Renal cortical epithelial cell (primary cell): ENCODE measurements at places on chromosomes 6 and 20.

DNA sequence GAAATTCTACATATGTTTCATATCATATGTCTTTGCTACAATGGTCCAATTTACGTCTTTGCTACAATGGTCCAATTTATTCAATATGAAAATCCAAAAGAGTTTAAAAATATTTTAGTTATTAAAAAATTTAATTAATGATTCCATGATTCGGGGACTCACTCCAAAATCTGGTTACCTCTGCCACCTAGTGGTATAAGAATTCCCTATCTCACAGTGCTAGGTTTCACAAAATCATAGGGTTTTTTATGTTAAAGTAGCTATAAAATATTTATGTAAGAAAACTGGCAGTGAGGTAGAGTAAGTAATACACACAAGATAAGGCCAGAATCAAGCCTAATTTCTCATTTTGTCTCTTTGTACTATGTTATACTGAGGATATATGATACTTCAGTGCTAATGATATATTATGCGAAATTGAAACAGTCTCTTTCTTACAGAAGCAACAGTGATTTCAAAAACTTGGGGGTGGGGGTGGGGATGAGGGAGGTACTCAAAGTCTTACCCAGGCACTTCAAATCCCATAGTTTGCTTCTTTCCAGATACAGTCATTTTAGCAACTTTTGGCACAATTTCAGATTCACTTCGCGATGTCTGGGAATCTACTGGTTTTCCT is 52.3 kb downstream of the HBS1L start:
- peak; percentile 28 for DNase-seq

- DNase-seq: no peak
These were observed 791.0 kb upstream of the HS3ST5 start for GRCh38 chr6:115133790-115134189.

- no peak for DNase-seq
These were observed 56.9 kb downstream of the IRF4 start for GRCh38 chr6:448296-449056.

- DNase-seq: no peak
These were observed 117.0 kb downstream of the SLC16A10 start for GRCh38 chr6:111204305-111204704.

GRCh38 chr6:119160911-119161310 is 82.4 kb upstream of the FAM184A start:
- DNase-seq: no peak

DNA sequence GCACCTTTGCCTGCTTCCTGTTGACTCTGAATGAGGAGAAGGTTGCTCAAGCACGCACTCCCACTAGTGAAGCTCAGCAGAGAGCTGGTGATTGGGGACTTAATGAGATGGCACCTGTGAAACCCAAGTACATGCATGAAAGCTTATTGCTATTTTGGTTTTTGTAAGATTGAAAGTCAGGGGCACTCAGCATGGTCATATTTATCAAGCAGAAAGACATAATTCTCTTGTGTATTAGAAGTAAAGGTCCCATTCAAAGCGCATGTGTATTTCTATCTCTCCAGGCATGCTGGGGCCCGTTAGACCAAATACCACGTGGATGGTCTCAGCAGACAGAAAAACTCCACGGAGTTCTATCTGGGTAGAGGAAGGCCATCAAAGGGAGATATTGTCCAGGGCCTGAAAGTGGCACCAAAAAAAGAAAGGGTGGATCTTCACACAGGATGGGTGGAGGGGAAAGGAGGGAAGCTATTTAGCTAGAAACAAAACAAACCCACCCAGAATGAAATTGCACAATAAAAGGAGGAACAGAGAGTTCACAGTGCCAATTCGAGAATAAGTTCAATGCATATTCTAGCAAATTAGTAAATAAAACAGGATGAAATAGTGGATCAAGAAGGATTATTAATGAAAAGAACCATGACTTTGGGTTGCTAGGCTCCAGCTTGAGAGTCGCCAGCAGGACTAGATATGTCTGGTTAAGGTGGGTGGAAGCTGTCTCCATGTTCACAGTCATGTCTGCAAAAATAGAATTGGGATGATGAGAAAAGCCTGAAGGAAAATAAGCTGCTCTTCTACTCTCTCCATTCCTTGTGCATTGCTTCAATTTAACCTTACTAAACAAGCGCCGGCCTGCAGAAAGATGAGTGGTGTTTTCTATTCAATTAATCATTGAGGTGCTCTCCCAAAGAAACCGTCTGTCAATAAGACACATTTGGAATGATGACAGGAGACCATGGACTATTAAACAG is 224.9 kb upstream of the DTNBP1 start:
- no peak for DNase-seq

DNA sequence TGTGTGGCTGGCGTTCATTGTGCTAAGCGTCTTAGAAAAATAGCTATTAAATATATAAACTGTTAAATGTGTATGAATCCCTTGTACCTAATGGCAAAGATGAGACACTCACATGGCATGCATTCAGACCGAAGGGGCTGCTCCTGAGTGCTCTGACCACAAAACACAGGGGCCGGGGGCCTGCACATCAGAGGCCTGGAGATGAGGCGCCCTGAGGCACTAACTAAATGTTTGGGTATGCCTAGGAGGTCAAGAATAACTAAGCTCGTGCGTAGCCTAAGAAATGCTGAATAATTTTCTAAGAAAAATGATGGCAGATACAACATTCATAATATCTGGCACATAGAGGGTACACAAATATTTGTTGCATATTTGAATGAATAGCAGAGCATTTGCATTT is 92.5 kb downstream of the PSMB1 start:
- DNase-seq: no peak

DNA sequence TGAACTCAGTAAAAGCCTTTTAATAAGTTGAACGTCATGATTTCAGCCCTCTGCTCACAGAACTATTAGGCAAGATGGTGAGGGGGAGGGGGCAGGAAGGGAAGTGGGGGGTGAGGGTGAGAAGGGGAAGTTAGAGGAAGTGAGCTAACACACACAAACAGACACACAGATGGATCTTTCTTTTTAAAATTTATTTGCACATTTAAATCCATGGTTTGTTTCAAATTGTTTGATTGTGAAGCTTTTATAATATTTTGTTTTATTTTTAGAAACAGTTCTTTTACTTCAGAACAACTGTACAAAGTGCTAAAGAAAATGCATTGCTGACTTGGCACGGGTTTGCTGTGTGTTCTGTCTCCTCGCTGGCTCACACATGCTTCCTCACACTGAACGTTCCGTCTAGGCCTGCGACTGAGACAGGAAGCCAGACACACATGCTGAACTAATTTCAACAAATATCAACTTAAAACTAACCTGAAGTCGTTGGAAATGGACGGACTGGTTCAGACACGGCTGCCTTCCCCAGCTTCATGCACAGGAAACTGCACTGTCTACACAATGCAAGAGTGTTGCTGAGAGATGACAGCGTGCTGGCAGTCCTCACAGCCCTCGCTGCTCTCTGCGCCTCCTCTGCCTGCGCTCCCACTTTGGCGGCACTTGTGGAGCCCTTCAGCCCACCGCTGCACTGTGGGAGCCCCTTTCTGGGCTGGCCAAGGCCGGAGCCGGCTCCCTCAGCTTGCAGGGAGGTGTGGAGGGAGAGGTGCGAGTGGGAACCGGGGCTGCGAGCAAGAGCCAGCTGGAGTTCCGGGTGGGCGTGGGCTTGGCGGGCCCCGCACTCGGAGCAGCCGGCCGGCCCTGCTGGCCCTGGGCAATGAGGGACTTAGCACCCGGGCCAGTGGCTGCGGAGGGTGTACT is 8.1 kb upstream of the ZBP1 start:
- DNase-seq: peak; percentile 7

DNA sequence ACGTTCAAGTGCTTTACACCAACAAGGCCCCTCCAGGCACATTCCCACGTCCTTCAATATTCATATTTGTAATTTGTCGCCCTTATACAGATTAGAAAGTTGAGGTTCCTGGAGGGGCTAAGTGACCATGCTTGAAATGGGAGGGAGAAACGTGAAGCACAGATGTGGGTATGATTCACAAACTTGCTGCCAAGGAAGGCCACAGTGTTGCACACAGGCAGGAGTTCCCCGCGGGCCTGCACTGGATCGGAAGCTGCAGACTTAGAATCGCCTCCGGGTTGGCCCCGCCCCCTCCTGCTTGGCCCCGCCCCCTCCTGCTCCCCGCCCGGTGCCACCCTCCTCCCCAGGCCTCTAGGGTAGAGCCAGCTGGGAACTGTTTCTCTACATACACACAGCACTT is 58.2 kb upstream of the QKI start:
- DNase-seq: peak; percentile 68

DNA sequence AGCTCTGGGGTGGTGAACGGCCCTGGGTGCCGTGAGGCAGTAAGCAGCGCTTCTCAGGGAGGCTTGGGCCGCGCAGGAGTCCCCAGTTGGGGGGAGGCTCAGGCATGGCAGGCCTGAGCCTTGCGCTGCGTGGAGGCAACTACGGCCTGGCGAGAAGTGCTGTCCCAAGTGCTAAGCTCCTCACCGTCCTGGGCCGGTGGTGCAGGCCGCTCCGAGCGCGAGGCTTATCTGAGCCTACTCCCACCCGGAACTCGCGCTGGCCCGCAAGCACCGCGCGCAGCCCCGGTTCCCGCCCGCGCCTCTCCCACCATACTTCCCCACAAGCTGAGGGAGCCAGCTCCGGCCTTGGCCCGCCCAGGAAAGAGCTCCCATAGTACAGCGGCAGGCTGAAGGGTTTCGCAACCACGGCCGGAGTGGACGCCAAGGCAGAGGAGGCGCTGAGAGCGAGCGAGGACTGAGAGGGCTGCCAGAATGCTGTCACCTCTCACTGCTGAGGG is 1.8 kb upstream of the WRNIP1 start:
- DNase-seq: no peak

- DNase-seq: no peak
These were observed 17.7 kb upstream of the AHCY start for GRCh38 chr20:34320861-34321260.

DNA sequence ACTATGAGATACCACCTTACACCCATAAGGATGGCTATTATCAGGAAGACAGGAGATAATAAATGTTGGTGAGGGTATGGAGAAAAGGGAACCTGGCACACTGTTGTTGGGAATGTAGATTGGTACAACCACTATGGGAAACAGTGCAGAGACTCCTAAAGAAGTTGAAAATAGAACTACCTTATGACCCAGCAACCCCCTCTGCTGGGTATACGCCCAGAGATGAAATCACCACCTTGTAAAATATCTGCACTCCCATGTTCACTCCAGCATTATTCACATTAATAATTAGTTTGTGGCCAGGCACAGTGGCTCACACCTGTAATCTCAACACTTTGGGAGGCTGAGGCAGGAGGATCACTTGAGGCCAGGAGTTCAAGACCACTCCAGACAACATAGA is 26.8 kb downstream of the ZBTB9 start:
- DNase-seq: no peak

- DNase-seq: no peak
These were observed 20.1 kb downstream of the ZC2HC1B start for GRCh38 chr6:143884216-143884900.

DNA sequence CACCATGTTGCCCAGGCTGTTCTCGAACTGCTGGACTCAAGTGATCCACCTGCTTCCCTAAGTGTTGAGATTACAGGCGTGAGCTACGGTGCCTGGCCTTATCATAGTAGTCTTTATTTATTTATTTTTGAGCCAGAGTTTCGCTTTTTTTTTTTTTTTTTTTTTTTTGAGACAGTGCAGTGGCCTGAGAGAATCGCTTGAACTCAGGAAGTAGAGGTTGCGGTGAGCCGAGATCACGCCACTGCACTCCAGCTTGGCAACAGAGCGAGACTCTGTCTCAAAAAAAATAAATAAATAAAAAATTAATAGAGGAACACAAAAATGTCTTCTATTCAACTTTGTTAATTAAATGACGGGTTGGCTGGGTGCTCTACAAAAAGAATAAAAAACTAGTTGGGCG is 12.9 kb downstream of the MAPRE1 start:
- no peak for DNase-seq

- peak; percentile 30 for DNase-seq
These were observed 93.6 kb downstream of the SNAP91 start for GRCh38 chr6:83615025-83615999.

GRCh38 chr6:101195588-101195987 is 197.9 kb upstream of the GRIK2 start:
- no peak for DNase-seq

- DNase-seq: no peak
These were observed 38.8 kb downstream of the RCAN2 start for GRCh38 chr6:46452312-46452917.

GRCh38 chr6:111503660-111504059 is 20.6 kb upstream of the REV3L start:
- DNase-seq: no peak

DNA sequence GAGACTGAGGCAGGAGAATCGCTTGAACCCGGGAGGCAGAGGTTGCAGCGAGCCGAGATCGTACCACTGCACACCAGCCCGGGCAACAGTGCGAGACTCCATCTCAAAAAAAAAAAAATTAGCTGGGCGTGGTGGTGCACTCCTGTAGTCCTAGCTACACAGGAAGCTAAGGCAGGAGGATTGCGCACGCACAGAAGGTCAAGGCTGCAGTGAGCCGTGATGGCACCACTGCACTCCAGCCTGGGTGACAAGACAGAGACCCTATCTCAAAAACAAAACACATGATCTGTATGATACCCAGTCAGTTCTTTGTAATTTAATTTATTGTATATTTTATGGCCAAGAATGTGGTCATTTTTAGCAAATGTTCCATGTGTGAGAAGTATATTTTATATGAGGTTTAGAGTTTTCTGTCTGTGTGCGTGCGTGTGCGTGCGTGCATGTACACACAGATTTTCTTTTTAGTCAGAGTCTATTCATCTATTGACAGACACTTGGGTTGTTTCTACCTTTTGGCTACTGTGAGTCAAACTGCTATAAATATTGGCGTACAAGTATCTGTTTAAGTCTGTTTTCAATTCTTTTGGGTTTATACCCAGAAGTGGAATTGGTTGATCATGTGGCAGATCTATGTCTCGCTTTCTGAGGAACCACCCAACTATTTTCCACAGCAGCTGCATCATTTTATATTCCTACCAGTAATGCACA is 22.2 kb upstream of the MYL9 start:
- no peak for DNase-seq

DNA sequence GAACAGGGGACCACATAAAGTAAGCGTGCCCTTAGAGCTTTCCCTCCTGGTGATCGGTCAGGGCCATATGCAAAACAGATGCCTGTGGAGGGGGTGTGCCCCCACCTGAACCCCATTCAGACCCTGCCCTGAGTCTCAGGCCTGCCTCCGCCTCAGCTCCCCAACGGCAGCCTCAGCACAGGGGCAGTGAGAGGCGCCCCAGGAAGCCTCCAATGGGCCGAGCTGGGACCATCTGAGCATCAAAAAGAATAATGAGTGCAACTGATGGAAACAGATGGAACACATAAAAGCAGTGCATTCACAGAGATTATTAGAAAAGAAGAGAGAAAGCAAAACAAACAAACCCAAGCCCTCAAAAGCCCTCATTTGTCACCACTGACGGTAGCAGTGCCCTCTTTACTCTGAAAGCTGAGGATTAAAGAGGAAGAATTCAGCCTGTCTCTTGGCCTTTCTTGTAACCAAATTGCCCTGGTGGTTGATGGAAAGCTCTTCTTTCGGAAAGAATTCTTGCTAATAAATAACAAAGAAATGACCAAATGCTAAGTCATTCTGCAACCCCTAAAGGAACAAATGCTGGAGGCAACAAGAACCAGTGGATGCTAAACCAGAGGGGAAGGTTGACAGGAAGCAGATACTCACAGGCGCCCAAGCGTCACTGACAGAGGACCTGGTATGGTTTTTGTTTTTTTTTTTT is 6.8 kb downstream of the ADISSP start:
- DNase-seq: peak; percentile 62
